H7 (cell line): ENCODE measurements at places on chromosomes 12 and 14. TPM values are rescaled to one million over a fixed set of nuclear protein-coding genes. Genes with fewer than 3 reads are reported as not detected.

Gene SNRPF
- total RNA-seq, result 33.2 and 33.8 TPM in 2 replicates

Gene TNFAIP2
- total RNA-seq, result 30.1 and 38.7 TPM in 2 replicates

Gene IFNG-AS1
- not detected in 2 replicates for total RNA-seq

Gene ZNF385A
- 2.7 and 3.5 TPM in 2 replicates for total RNA-seq

Gene RNF41
- 96.2 and 98.4 TPM in 2 replicates for total RNA-seq

Gene ZFHX2
- total RNA-seq, result 2.2 and 3.4 TPM in 2 replicates

Gene FAM90A1
- total RNA-seq, result 2.6 and 4.6 TPM in 2 replicates

Gene TC2N
- total RNA-seq, result 6.7 and 11.5 TPM in 2 replicates

Gene ASCL1
- total RNA-seq, result 0.07 TPM in 1 of 2 replicates, not detected in the other

Gene KRT84
- not detected in 2 replicates for total RNA-seq

Gene GLS2
- total RNA-seq, result 2.2 and 5.5 TPM in 2 replicates

Gene SLC10A1
- not detected in 2 replicates for total RNA-seq

Gene PIWIL1
- not detected in 2 replicates for total RNA-seq

Gene TRHDE
- total RNA-seq, result 0.70 and 3.5 TPM in 2 replicates

Gene IKBIP
- total RNA-seq, result 11.0 and 16.9 TPM in 2 replicates

Gene SLC39A5
- 0.48 TPM in 1 of 2 replicates, not detected in the other for total RNA-seq

Gene RASAL1
- 4.4 and 4.5 TPM in 2 replicates for total RNA-seq

Gene AKAP6
- 0.22 and 0.28 TPM in 2 replicates for total RNA-seq

Gene YEATS4
- total RNA-seq, result 45.8 and 57.9 TPM in 2 replicates

Gene HCAR3
- not detected in 2 replicates for total RNA-seq

Gene DAO
- total RNA-seq, result not detected in 2 replicates

Gene LBHD2
- not detected in 2 replicates for total RNA-seq

Gene MLEC
- total RNA-seq, result 142 and 181 TPM in 2 replicates

Gene KCNA1
- total RNA-seq, result 0.07 TPM in 1 of 2 replicates, not detected in the other

Gene KLHL33
- total RNA-seq, result 0.28 TPM in 1 of 2 replicates, not detected in the other

Gene KRT8
- total RNA-seq, result 318 and 445 TPM in 2 replicates

Gene IL26
- total RNA-seq, result not detected in 2 replicates

Gene PMEL
- 28.4 and 38.1 TPM in 2 replicates for total RNA-seq

Gene LGR5
- total RNA-seq, result 0.78 and 2.9 TPM in 2 replicates

Gene FOXJ2
- 6.9 TPM in 2 replicates for total RNA-seq

Gene MYF6
- 0.11 TPM in 1 of 2 replicates, not detected in the other for total RNA-seq

Gene CFAP54
- not detected in 2 replicates for total RNA-seq

Gene GLT1D1
- total RNA-seq, result 6.1 and 9.2 TPM in 2 replicates

Gene TIGAR
- total RNA-seq, result 2.6 and 3.4 TPM in 2 replicates

Gene MYF5
- total RNA-seq, result 0.11 TPM in 1 of 2 replicates, not detected in the other

Gene DYRK2
- total RNA-seq, result 32.3 and 32.4 TPM in 2 replicates

Gene KLRK1
- total RNA-seq, result not detected in 2 replicates

Gene CCDC59
- 45.1 and 60.2 TPM in 2 replicates for total RNA-seq

Gene SLC5A8
- total RNA-seq, result not detected in 2 replicates

Gene SLCO1B1
- 0.04 TPM in 1 of 2 replicates, not detected in the other for total RNA-seq

Gene MYL2
- not detected in 2 replicates for total RNA-seq

Gene CKB
- total RNA-seq, result 282 and 412 TPM in 2 replicates

Gene EIF2S3B
- 13.3 and 15.4 TPM in 2 replicates for total RNA-seq

Gene PRPH
- total RNA-seq, result 2.5 and 5.1 TPM in 2 replicates

Gene KCTD10
- 25.8 and 28.9 TPM in 2 replicates for total RNA-seq

Gene USP44
- total RNA-seq, result 102 and 142 TPM in 2 replicates

Gene PALS1
- 12.1 and 15.6 TPM in 2 replicates for total RNA-seq

Gene MGAT4C
- 12.1 and 15.7 TPM in 2 replicates for total RNA-seq
